ENCODE measurements at places on chromosomes 6 and 20.
A peak's percentile ranks its signal among the peaks of the same experiment; 100 is the strongest.

GRCh38 chr20:21534886-21535285, 21.0 kb upstream of the NKX2-2 start:
- DNase-seq, result no peak

DNA sequence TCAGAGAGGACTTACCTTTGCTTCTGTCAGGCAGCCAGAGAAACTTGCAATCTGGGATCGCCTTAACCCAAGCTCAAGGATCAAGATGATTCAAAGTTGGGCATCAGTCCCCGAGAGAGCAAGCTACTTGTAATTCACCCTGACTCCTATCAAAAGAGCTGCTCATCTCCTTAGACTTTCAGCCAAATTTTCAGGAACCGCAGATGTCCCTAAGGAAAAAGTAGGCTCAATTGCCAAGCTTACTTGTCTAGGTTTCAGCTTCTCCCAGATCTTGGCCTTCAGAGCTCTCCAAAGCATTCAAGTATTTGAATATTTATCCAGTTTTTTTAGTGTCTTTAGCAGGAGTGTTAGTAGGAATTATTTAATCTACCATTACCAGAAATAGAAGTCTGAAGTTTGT, 434.1 kb upstream of the MMS22L start:
- no peak for DNase-seq

- no peak for DNase-seq
Measured at GRCh38 chr6:108622641-108623298, 62.1 kb downstream of the FOXO3 start.

DNA sequence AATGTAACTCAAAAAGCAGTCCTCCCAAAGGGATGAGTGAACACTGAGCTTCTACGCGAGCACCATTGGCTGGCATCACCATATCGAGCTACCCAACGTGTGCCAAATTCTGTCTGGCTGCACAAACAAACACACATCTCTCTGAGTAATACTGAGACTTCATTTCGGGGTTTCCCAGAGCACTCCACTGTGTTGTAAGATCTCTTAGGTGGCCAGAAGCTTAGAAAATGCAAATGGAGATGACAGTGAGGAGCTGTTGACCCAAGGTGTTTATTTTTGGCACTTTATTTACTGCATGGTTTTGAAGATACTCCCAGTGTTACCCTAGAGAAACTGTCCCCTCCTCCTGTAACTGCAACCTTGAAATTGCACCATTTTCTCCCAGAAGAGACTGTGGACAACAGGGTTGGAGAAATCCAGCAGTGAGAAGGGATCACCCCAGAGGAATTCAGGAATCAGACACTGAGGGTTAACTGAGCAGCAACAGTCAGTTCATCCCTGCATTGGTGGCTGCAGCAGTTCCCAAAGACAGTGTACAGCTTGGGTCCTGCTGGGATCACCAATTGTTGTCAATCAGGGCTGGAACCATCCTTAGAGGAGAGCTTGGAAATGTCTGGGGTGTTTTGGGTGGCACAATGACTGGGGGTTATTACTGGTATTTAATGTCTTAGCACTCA, 1.0 kb upstream of the RIPOR2 start:
- DNase-seq, result no peak

DNA sequence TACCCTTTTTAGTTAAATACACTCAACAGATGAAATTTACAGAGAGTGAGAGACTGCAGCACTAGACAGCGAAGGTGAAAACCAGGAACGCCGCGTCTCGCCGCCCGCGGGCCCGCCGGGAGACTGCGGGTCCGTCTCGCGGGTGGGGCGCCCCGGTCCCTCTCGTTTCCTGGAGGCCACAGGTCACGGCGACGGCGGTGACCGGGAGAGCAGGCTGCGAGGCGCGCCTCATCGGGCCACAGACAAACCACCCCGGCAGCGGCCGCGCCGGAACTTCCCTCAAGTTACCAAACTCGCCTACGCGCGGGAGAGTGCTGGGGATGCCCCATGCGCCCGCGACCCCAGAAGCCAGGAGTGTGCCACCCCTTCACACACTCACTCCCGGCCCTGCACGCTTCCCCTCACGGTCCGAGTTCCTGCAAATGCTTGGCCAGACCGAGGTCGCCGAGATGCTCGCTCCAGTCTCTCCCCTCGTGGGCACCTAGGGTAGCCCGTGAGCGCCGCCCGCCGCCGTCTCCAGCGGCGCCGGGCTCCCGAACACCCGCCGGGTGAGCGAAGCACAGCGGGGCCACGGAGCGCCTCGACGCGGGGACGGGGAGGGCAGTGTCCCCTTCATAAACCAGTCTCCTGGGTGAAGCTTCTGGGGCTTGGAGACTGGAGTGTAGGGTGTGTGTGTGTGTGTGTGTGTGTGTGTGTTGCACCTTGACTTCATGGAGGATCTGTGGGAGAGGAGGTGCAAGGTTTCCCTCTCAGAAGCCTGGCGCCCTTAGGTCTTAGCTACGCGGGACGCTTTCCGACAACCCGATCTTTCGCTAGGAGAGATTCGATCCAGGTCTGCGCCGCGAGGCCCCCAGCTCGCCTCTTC, 1.4 kb downstream of the BACH2 start:
- DNase-seq, result peak; percentile 78

DNA sequence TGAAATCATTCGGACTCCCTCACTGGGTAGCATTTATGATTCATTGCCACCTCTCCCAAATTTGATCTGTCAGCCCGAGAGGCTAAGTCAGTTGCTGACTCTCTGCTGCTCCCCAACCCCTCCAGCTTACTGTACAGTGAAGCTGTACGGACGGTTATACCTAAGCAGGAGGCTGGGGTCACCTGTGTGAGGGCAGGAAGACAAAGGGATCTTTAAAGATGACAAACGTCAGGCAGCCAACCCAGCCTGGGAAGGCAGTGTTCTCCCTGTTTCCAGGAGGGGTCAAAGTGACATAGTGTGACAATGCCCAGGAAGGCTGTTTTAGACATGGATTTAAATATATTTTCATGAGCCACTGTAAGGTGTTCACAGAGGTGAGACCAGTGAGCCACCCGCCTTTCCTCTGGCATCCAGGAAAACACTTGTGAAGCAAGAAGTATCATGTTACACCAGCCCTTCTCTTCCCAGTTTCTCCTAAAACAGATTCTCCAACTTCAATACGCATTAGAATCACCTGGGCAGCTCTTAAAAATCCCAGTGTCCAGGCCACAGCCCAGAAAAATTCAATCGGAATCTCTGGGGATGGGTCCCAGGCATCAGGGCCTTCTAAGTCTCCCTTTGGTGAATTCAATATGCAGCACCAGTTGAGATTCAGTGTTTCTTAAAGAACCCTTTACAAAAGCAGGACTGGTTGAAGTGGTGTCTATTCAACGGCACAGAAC, 6.8 kb upstream of the PAX1 start:
- no peak for DNase-seq

DNA sequence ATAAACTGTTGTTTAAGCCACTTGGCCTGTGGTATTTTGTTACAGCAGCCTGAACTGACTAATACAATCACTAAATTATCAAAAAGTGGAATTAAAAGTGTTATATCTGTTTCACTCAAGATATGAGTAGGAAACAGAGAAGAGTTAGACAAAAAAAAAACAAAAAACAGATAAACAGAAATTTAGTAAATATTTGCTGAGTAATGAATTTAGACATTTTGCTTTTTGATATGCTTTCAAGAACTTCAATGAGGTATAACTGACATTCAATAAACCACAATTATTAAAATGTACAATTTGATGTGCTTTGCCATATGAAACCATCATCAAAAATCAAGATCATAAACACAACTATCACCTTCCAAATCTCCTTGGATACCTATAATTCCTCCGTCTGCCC, 369.2 kb downstream of the PAX1 start:
- no peak for DNase-seq

DNA sequence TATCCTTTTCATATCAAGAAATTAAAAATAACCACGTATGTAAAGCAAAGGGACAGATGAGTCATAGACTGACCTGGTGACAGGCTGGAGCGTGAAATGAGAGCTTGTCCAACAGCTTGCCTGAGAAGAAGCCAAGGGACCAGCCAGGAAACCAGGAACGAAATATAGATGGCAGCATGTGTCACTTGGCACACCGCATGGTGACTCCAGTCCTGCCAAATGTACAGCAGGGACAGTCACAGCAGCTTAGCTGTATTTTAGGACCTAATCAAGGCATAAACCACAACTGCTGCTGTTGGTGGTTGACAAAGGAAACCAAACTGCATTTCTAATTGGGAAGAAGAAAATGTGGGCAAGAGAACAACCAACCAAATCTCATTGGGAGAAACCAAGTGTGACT, 755.0 kb downstream of the TFAP2A start:
- DNase-seq, result no peak

- no peak for DNase-seq
Measured at GRCh38 chr6:127637830-127638409, 60.9 kb downstream of the C6orf58 start.

DNA sequence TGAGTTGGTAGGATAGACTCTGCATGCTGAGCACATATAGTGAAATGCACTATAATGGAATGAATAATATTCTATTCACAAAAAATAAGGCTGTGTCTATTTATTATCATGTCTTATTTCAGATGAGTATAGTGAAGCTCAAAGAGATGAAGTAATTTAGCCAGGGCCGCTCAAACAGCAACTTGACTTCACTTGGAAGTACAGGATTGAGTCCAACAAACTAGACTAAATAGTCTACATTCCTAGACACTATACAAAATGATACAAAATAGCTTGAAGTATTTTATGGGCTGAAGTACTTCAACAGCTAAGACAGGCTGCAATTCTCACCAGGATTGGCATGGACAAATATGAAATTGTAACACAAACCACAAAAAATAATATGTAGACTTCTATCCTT, 144.5 kb upstream of the DST start:
- no peak for DNase-seq

DNA sequence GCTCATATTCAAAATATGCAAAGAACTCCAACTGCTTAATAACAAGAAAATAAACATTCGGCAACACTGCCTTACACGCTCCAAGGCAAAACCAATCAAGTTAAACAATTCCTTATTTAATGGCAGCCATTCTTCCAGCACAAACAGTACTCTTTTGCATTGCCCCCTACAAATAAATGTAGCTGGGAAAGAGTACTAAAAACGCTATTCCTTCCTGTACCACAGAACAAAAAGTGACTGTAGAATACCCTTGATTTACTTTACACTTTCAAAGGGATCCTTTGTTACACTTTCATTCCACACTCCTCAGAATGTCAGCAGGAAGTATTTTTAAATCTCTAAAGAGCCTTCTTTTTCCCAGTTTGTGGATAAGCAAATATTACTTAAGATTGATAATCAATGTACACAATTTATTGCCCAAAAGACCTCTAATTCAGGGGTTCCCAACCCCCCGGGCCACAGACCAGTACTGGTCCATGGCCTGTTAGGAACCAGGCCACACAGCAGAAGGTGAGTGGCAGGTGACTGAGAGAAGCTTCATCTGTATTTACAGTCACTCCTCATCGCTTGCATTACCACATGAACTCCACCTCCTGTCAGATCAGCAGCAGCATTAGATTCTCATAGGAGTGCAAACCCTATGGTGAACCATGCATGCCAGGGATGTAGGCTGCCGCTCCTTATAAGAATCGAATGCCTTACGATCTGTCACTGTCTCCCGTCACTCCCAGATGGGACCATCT, 51.6 kb downstream of the MBOAT1 start:
- DNase-seq, result no peak

DNA sequence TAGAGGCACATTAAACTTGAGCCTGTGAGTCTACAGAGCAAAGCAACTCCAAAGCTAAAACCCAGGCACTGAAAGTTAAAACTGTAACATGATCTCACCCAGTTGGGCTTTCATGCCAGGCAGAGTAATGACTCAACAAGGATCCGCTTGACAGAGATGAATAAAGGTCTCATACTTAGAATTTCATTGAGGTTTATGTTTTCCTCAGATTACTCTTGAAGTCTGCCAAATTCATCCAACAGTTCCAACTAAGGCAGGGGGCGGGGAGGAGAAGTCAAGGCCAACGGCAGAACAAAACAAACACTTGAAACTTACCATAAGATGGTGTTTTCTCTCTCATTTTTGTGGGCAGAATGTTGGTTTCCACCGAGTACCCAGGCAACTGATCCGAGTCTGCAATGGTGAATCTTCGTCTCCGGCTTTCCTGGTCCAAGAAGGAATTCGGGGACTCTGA, 54.0 kb upstream of the IPCEF1 start:
- DNase-seq, result no peak

GRCh38 chr6:101394936-101395335, 1.4 kb downstream of the GRIK2 start:
- no peak for DNase-seq

DNA sequence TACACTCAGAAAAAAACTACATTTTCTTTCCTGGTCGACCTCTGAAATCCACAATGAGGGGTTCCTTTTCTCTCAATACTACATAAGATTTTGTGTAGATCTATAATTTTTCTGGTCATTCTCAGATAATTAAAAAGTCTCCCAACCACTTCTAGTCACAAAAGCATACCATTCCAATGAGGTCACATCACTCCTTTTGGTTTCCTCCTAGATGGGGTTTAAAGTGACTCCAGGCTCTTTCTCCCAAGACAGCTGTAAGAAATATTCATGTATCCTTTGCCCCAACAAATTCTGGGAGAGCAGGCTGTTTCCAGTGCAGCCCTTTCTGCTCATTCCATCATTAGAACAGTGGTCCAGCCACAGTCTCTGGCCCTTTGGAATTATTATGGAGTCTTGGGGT, 43.1 kb upstream of the BEND6 start:
- no peak for DNase-seq

- DNase-seq, result no peak
Measured at GRCh38 chr6:111301946-111302345, 181.1 kb downstream of the REV3L start.

- DNase-seq, result peak; percentile 23
Measured at GRCh38 chr6:170139531-170139930, 151.3 kb downstream of the DLL1 start.

DNA sequence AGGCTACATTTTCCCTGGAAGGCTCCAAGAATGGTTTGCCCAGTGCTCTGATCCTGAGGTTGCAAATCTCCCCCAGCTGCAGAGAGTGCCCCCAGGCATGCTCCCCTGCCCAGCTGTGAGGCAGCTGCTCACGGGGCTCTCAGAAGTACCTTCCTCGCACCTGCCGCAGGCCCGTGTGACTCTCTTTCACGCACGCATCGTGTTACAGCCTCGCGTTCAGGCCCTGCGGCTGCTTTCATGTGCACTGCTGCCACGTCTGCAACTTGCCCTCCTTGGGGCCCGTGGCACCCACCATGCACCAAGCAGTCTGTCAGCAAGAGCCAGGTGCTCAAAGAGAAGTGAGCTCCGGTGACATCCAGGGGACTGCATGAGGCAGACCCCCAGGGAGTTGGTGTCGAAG, 28.6 kb upstream of the SPO11 start:
- DNase-seq, result no peak

DNA sequence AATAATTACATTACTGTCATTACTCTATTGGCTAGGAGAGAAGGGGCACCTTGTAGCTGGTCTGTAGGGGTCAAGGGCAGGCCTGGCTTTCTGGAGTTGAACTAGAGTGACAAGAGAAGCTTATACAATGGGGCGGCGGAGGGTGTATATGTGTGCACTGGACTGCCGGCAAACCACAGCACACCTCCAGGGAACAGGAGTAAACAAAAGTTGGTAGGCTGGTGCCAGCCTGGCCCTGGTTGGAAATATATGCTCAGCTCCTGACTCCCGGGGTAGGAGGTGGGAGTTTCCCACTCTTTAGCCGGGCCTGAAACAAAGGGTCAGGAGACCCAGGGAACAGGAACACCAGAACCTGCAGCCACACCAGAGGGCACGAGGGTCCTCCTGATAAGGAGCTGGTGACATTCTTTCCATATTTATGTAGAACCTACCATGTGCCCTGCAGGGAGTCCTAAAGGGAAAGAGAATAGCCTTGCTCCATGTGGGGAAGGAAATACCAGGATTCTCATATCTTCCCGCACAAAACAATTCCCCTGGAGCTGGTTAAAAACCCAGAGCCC, 5.1 kb downstream of the C6orf132 start:
- DNase-seq, result no peak

- DNase-seq, result no peak
Measured at GRCh38 chr20:18138266-18138582, 561 bp downstream of the KAT14 start.

Measured in left forelimb (tissue), 1 donor.